GF-D8 (cell line): ENCODE measurements at places on chromosomes 5 and 9.

DNA sequence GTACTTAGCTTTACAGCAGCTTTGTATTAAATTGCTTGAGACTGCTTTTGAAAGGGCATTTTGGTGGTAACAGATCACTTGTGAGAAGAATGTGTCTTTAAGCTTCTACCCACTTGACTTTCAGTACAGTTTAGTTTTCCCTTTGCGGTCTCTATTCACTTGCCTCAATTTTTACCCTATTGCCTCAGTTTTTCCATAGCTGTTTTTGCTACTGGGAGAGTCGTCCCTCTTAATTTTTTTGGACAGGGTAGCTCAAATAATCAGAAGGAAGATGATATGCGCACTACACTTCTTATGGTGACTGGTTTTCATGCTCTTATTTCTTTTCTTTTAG, 18.8 kb downstream of the UGCG start:
- no peak for DNase-seq

DNA sequence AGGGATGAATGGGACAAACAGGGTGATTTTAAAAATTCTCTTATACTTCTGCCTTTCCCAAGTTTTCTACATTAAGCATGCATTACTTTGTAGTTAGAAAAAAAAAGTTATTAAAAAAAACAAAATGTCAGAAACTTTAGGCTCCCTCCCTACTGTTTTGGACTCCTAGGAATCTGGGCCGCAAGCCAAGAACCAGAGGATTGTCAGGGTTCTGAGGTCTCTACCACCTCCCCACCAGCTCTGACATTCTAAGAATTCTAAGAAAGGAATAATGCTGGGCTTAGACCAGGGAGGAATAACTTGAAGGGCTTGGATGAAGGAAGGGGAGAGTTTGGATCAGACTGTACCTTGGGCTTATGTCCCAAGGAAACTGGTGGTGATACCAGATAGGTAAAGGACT, 1.1 kb upstream of the ARHGEF39 start:
- no peak for DNase-seq

- no peak for DNase-seq
Observed at GRCh38 chr9:134690301-134690751, 48.7 kb downstream of the COL5A1 start.

GRCh38 chr5:64026493-64026892, 64.2 kb upstream of the HTR1A start:
- DNase-seq = no peak

DNA sequence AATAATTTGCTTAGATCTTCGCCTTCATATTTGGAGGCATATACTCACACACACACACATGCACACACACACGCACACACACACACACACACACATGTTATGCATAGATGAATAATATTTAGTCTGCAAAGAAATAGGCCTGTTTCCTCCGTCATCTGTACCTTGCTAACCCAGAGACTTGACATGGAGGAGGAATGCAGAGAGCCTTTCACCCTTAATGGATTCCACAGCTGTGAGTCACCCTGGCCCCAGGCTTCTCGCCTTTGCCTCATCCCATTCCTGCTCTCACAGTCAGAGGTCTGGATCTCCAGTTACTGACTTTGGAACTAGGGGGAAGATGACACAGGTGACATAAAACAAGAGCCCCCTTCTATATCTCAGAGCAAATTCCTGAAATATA, 29.7 kb downstream of the ZNF462 start:
- no peak for DNase-seq

DNA sequence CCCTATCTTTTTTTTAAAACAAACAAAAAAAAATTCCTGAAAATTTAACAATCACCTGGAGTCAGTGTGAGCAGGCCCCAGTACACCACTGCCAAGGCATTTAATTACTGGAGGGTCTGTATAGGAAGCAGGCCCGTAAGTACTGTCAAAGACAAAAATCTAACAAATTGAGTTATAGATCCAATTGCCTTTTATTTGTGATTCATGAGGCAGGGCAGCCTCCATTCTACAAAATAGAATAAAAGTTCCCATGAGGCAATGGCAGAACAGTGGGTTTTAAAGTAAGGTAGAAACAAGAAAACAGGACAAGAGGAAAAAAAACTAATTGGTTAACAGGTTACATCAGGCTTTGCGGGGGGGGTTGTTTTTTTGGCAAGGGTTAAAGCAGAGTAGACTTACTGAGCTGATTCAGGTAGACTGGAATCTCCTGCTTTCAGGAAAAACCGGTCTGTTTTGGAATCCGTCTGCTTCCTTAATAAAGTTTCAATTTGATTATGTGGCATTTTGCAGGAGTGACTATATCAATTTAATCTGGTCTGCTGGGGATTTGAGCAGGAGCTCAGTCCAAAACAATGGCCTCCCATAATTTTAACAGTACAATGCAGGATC, 48.9 kb downstream of the AUH start:
- no peak for DNase-seq

- DNase-seq = peak; percentile 65
Observed at GRCh38 chr5:132426525-132427138, 57.1 kb downstream of the SLC22A5 start.

DNA sequence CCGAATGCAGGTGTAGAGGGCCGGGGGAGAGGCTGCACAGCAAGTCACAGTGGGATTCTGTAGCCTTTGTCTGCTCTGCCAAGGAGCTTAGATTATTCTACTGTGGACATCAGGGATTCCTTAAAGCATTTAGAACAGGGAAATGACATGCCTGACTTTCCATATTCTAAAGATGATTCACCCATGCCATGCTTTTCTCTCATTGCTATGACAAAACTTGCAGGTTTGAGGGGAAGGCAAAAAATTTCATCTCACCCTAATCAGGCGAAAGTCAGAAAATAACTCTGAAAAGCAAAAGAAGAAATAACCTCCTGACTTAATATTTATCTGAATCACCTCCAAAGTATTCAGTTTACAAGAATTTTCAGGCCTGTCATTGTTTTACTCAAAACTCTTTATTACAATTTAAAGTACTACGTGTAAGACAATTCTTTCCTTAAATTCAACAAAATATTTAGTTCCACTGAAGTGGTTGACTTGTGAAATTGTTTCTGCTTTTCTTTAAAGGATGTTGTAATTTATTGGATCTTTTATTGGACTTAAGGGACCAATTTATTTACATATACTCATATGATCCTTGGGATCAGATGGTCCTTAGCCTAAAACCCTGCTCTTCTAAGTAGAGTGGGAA, 30.0 kb upstream of the GAS1 start:
- DNase-seq = no peak

DNA sequence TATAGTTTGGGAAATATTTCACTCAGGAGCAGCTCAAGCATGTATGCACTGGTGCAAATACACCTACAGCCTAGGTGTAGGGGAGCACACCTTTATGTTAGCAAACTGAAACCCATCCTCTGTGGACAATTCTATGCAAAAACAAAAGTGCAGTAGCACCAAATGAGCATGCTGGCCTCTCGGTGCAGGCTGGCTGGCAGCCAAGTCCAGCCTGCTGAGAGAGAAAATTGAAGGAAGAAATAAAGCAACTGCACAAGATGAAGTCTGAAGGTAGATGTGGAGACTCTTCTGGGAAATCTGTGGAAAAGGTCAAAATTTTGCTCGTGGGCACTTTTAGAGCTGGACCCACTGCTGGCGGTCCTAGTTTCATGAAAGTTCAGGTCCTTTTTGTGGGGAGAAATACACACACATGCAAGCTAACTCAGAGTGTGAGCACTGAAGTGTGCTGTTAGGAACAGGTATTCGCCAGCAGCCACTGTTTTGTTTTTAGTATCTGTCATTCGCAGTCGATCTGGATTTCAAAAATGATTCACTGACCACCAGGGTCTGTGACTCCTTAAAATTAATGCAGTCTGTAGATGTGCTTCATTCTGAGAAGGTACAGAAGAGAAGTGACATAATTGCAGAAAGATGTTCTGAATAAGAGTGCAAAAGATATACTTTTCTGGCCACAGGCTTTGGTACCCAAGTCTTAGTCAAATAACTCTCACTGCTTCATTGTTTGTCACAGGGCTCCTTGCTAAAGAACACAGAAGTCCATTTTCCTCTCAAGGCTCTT, 281.7 kb downstream of the PARP8 start:
- no peak for DNase-seq

- no peak for DNase-seq
Observed at GRCh38 chr9:134187110-134187531, 22.8 kb upstream of the RNU6ATAC start.

DNA sequence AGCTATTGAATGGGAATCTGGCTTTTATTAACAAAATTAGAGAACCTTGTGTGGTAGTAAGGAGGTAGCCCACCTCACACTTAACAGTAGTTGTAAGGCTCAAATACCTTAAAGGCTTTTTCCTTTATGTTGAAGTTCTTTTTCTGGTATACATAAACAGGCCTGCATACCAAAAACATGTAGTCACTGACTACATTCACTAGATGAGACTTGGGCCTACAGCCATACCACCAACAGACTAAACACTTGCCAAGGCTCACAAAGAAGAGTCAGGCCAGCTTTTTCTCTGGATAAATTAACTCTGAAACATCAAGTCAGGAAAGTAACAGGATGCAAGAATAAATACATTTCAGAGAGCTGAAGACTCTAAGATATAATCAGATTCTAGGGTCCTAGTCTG, 78.6 kb upstream of the MPDZ start:
- no peak for DNase-seq

- peak; percentile 33 for DNase-seq
Observed at GRCh38 chr9:109101810-109102209, 17.9 kb downstream of the TMEM245 start.

DNA sequence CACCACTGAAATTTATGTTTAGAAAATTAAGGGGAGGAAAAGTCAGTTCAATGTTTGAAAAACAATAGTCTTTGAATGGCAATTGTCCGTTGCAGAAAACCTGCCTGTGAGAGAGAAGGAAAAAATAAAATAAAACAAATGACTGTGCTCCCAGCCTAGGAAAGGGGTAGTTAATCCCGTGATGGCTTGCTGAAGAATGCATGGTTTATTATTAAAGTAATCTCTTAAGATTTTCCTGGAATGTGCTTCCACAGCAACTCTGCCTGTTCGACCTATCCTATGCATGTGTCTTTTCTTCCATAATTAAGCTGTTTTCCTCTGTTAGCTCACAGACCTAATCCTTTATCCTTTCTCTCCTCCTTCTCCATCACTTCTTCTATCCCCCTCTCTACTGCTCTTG, 2.4 kb upstream of the DAB2 start:
- DNase-seq = no peak
